ENCODE measurements at places on chromosomes 4 and X. TPM values are rescaled to one million over a fixed set of nuclear protein-coding genes. Genes with fewer than 3 reads are reported as not detected.
A peak's percentile ranks its signal among the peaks of the same experiment; 100 is the strongest.

The IL13RA1 gene
- total RNA-seq = 108 TPM

- no peak for DNase-seq
These were observed 862 bp upstream of the INPP4B start for GRCh38 chr4:142846729-142847596.

The UGT2A1 gene
- total RNA-seq = not detected

DNA sequence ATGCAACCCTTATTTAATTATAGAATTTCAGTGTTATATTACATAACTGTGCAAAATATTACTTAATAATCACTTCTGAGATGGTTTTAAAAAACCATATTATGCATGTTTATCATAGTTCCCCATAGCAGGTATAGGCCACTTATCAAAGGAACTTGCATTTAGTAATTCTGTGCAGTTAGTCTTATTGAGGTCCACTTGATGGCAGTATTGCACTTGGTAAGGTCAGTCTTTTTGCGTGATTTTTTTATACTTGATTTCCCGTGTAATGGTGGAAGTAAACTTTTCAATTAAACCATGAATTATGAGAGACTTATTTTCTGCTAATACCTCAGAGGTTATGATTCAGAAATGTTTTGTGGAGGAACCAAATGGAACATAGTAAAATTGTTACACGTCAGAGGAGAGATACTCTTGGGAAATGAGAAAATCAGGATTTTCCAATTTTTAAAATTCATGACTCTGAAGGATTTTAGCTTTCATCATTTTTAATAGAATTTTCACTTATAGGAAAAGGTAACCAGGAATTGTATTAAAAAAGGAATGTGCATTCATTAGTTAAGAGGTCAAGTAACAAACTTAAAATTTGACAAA lies 230.0 kb downstream of the CCSER1 start:
- DNase-seq = peak; percentile 32

The F9 gene
- not detected for total RNA-seq

The PLAC1 gene
- total RNA-seq = not detected

The TTC29 gene
- under 0.01 TPM for total RNA-seq

DNA sequence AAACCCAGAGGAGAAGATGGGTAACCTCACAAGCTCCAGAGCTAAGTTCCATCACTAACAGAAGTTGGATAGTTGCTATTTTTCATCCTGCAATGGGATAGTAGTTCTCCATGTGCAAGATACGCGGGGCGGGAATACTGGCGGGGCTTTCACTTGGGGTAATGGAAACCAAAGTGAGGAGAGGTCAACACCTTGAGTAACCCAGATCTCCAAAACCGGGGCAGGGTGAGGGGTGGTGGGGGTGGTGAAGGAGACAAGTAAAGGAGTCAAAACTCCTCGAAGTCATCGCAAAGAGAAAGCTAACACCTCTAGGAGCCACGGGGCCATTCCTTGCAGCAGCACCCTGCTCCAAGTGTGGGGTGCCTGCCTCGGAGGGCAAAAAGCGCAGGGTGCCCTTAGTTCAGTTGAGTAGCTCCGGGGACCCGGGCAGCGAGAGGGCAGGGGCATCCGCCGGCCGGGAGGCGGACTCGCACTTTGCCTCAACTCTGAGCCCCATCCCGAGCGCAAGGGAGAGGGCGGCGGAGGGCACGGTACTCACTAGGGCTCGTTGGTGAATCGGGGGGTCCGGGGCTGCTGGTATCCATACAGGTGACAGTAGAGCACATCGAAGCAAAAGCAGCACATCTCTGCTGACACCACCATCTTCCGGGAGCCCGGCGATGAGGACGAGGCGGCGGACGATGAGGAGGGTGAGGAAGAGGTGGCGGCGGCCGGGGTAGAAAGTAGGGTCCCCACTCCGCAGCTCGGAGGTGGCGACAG lies 645 bp downstream of the AMMECR1 start:
- peak; percentile 75 for DNase-seq

The POF1B gene
- not detected for total RNA-seq

- peak; percentile 95 for DNase-seq
These were observed at the start of gene FGF2 for GRCh38 chr4:122826553-122827257. Gene FGF2 (plus strand): TSS chr4:122826831. CDS start chr4:122827175, 344 bp downstream.

DNA sequence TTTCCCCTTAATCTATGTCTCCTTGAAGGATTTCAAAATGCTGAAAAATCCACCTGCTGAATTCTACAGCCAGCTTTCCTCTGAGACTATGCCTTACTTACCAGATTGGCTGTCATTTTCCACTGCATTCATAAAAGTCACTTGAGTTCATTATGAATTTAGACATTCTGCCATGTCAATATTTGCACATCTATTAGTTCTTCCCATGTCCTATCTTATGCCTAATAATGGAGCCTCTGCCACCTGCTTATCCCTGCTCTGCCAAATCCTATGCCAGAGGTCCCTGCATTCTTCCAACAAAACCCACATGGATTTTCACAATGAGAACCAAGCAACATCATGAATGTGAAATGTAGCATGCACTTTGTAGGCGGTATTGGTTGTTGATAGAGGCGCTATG lies 42.6 kb downstream of the GASK1B start:
- DNase-seq = no peak

The CXCL1 gene
- 4.7 TPM for total RNA-seq

DNA sequence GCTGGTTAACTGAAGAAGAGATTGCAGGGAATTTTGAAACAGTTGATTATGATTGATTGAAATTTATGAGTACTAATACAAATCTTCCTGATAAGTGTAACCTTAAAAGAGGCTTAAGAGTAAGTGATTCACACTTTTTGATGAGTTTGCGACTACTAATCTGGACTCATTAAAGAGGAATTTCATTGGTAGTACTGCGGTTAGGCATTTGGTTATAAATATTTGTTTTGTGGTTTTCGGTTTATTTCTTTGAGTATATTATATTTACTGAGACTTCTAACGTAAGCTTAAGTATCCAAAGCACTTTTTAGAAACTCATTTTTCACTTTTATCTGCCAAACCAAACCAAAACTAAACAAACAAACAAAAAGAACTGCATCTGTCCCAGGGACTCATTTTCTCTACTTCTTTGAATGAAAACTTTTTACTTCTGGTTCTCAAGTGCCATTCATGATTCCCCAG lies 20.7 kb downstream of the SLIT2 start:
- no peak for DNase-seq

The F11 gene
- total RNA-seq = not detected

The MAGEE1 gene
- total RNA-seq = 2.7 TPM

The NPFFR2 gene
- not detected for total RNA-seq
